ENCODE measurements at places on chromosomes 13 and 19. TPM values are rescaled to one million over a fixed set of nuclear protein-coding genes. Genes with fewer than 3 reads are reported as not detected.

Gene COX6B1
- total RNA-seq = 320 TPM

Gene LRRC4B
- total RNA-seq = 0.16 TPM

Gene TGFBR3L
- not detected for total RNA-seq

GRCh38 chr19:36093146-36093662 lies 17.7 kb upstream of the OVOL3 start:
- DNase-seq = no peak
- H3K27ac ChIP-seq = no peak overlapping the region
- no peak overlapping the region for H3K4me3 ChIP-seq
- no peaks in the 10 kb centered on the region for H3K27me3 ChIP-seq

Gene ETV2
- total RNA-seq = not detected

Data from breast epithelium (tissue), 4 donors.